Glutamatergic neuron (in vitro differentiated cells): ENCODE measurements at places on chromosomes 16 and 17. TPM values are rescaled to one million over a fixed set of nuclear protein-coding genes. Genes with fewer than 3 reads are reported as not detected.

DNA sequence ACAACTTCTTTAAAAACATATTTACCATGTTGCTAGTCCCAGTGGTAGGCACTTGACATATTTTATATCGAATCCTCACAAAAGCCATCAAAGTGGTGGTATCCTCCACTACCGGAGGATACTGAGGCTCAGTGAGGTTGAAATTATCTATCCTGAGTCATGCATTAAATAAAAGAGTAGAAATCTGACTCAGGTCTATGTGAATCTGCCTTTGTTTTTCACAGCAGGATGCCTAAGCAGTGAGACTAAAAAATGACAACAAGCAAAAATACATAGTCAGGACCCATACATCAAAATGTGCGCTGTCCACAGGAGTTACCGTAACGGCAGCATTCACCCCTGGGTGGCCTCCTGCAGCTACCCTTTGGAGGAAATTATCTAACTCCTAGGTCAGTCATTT is 17.7 kb downstream of the BRD7 start:
- no peak for DNase-seq

DNA sequence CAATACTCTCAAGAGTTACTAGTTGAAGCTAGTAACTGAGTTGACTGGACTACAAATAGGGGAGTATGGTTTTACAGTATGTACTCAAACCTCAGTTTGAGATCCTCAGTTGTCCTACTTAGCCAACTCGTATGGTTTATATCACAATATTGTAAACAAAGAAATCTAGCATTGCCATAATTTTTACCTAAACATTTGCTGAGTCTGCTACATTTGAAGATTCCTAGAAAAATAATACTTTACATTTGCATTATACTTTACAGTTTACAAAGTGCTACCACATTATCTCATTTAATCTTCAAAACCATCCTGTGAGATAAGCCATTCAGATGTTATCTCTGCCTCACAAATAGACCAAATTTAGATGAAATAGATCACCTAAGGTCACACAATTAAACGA is 16.3 kb downstream of the CBX1 start:
- no peak for DNase-seq

- no peak for DNase-seq
Measured at GRCh38 chr17:62724398-62725146, 83.5 kb downstream of the MARCHF10 start.

DNA sequence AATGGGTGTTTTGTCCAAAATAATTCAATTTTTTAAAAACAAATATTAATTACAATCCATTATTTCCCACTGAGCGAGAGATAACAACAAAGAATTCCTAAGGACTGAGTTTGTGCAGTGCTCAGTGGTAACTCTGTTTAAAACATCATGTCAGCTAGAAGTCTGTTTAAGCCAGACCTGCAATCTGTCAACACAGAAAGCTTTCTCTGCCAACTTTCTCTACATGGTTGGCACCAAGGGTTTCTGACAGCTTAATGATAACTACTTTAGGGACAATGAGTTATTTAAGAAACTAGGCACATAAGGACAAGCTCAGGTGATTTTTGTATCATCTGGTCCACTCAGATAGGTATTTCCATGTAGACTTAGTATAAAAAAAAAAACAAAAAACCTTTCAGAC is 81.8 kb downstream of the WDR59 start:
- no peak for DNase-seq

DNA sequence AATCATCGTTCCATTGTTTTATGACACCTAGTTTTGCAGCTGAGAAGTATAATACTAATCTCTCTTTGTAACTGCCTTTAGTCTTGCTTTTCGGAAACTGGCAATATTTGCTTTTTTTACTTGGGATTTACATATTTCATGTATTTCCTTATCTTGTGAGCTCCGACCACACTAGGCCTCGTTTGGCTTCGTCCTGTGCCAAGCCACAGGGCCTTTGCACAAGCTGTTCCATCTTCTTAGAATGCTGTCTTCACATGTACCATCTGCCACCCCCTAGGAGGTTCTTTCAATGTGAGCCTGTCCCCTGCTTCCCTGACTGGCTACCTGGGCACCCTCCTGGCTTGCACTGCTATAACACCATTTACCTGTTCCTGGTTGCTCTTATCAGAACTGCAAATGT is 77.2 kb downstream of the SHISA6 start:
- no peak for DNase-seq

DNA sequence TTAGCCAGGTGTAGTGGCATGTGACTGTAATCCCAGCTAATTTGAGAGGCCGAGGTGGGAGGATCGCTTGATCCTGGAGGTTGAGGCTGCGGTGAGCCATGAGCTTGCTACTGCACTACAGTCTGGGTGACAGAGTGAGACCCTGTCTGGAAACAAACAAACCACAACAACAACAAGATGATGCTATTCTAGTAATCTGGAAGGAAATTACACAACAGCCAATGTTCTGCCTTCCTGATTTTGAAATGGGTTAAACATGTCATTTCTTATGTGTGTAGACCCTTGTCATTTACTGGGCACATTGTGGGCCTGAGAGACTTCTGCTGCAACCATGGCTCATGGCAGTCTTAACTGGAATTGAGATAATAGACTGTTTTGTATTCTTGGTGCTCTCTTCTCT is 5.9 kb downstream of the COQ7 start:
- no peak for DNase-seq

GRCh38 chr17:74172700-74173099 is 30.8 kb upstream of the RPL38 start:
- DNase-seq = no peak

DNA sequence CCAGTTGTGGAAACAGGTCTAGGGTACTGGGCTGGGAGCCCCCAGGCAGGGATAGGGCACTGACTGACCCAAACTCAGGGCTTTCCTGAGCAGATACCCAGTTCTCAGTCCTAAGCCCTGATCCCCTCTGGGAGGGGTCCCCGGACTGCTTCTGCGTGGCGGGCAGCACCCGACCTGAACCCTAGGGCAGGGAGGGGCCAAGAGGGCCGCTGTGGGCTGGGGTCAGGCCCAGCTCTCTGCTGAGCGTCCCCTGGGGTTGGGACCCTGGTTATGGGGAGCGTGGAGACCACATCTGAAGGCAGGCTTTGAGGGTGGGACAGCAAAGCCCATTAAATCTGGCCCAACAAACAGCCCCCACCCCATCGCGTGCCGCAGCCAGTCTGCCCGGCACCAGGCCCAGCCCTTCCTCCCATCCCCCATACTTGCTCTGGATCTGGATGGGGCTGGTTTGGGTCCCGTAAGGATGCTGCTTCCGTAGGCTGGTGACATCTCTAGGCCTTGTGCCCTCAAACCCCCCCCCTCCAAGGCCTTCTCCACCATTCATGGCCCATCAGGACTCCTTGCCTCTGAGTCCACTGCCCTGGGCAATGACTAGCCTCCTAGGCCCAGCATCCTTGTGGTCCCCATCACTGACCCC is 691 bp upstream of the FAM83G start:
- DNase-seq = no peak

DNA sequence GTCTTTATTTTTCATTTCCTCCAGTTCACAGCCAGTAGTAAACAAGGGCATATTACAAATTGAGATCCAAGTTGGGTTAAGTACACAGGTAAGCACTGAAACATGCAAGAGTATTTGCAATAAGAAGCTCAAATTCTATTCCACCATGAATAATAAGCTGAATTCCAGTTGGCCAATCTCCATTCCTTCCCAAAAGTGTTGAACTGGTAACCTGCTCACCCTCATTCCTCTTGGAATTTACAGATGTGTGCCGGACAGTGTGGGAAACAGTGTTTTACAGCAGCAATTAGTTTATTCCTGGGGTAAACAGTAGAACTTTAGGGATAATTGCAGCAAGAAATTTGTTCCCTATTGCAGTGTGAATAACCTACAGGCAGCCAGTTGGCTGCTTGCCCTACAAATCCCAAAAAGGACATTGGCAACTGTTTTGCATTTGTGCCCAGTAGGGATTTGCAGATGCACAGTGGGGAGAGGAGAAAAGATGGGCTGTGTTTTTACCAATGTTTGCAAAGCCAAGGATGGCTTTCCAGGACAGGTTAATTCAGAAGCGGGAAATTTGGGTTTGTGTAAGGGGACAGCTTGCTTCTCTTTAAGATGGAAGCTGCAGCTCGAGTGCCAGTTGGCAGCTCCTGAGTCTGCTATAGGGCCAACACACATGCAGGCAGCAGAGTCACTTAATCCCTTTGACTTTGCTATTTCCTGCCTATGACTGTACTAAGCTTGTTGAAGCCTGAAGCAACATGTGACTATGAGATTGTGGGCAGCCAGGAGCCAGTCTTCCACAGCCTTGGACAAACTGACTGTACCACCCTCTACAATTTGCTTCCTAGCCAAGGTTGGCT is 318.9 kb downstream of the MAP2K6 start:
- no peak for DNase-seq

GRCh38 chr17:61689610-61690180 is 98.7 kb upstream of the NACA2 start:
- DNase-seq = no peak

DNA sequence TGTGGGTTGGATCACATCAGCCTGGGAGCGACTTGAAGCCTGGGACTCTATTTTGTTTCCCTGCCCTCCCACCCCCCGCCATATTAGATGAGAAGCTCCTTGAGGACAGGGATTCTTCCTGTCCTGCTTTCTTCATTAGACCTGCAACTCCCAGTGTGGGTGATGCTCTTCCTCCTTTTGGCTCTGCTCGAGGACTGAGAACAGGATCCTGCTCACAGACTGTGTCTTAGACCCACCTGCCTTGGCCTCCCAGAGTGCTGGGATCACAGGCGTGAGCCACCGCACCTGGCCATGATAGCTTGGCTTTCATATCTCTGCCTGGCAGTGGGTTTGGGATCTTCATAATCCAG is 21.5 kb upstream of the TNS4 start:
- DNase-seq = no peak

DNA sequence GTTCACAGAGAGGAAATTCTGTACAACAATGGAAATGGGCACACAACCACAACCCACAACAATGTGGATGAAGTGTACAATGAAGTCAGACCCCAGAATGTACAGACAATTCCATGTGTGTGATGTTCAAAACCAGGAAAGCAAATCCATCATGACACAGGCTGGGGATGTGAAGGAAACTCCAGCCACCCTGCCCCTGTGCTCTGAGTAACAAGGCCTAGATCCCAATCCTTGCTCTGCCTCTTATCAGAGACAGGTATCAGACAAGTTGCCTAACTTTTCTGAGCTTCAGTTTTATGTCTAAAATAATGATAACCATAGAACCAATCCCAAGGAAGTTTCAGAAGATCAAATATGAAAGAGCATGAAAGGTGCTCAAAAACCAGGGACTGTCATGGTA is 1.8 kb upstream of the C16orf95 start:
- DNase-seq = no peak

ELMO3 gene
- 2.1 TPM for total RNA-seq

PRKCB gene
- 0.69 TPM for total RNA-seq

PITPNM3 gene
- total RNA-seq = 1.4 TPM

GAS2L2 gene
- 0.27 TPM for total RNA-seq

MILR1 gene
- not detected for total RNA-seq

BANP gene
- total RNA-seq = 25.5 TPM

DLX3 gene
- total RNA-seq = 0.37 TPM
